ENCODE measurements at places on chromosomes 1 and 21.

DNA sequence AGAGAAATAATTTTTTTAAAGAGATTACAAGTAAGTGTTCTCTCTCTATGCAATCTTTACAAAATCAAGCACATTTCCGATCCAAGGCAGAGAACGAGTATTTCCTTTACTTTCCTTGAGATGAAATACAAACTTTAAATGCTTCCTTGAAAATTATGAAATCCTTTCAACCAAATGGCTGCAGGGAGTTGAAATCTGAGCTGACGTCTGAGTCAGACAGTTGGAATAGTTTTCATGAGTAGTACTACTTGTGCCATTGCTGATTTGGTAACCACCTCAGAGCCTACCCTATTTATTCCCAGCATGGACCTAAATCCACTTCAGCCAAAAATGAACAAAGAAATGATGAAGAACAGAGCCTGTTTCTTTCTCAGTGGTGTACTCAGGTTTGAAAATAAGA is 183.6 kb downstream of the GIPC2 start:
- DNase-seq, result no peak

DNA sequence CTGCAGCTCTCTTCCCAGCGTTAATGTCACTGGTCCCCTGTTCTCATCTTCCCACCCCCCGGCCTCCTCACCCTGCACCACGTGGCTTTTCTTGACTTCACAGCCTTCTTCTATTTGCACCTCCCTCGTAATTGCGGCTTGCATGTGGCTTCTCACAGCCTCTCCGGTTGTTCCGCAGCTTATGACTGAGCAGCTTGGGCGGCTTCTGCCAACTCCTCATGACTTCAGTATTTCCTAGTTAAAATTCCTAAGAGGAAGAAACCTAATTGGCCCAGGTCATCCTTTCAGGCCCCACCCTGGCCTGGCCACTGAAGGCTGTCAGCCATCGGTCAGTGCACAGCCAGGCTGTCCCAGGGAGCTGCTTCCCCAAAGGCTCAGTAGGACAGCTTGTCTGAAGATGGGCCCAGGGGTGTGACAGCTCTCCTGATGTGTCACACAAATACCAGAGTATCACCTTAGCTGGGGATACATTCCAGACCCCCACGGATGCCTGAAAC is 8.6 kb upstream of the RERE start:
- no peak for DNase-seq

GRCh38 chr1:10080523-10080922 is 47.8 kb downstream of the UBE4B start:
- DNase-seq, result no peak

DNA sequence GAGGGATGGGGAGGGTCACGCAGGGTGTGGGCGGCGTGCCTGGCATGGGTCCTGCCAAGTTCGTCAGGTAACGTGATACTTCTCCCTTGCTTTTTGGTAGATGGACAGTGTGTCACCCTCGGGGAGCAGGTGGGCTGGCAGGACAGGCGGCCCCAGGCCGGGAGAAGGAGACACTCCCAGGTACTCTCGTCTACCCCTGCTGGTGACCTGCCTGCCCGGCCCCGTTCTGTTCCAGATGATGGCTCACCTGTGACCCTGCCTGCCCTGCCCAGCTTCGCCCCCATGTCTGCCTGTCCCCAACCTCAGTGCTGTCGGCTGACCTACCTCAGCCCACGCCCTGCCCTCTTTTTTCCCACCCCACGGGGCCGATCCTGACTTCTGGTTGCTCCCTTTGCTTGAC is 144.7 kb downstream of the PCBP3 start:
- DNase-seq, result no peak

DNA sequence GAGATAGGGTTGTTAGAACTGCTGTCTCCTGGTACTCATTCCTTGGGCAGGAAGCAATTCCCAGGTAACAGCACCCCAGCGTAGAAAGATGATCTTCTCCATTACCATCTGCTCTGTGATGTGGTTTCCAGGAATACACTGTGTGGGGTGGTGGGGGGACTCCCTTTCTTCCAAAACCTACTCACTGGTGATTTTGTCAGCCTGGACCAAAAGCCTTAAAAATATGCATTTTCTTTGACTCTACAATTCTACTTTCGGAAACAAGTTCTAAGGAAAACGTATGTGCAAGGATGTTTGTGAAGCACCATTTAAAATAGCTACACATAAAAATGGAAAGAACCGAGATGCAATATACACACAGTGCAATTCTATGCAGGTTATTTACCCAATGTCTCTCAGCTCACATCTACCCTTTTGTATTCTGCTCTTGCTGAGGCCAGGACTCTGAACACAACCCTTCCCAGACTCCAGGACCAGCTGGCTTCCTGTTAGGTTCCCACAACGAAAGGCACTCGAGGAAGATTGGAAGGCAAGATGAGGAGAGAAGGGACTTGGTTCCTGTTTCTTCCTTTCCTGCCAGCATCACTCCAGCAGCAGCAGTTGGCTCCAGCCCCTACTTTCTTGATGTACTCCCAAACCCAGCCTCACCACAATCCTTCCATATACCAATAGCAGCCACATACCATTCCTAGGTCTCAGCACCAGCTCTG is 33.0 kb upstream of the GJB5 start:
- no peak for DNase-seq

DNA sequence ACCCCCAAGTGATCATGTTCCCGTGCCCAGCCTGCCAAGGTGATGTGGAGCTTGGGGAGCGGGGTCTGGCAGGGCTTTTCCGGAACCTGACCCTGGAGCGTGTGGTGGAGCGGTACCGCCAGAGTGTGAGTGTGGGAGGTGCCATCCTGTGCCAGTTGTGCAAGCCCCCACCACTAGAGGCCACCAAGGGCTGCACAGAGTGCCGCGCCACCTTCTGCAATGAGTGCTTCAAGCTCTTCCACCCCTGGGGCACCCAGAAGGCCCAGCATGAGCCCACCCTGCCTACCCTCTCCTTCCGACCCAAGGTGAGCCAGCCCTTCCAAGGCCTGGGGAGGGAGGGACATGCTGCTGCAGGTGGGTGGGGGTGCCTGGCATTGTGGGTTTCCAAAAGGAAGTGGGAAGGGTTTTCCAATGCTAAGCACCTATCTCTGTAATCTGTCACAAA is 2.3 kb downstream of the TRIM46 start:
- no peak for DNase-seq

DNA sequence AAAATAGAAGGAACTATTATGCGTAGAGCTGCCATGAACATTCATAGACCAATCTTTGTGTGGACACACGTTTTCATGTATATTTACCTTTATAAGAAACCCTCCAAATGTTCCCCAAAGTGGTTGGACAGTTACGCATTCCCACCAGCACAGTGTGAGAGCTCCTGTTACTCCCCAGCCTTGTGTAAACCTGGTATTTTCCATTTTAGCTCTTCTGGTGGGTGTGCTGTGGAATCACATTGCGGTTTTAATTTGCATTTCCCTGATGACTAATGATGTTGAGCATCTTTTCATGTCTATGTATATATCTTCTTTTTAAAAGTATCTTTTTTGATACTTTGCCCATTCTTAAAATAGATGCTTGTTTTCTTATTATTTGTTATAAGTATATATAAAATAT is 3.2 kb upstream of the UBASH3A start:
- no peak for DNase-seq

- DNase-seq, result no peak
Measured at GRCh38 chr1:21258331-21259134, 31.7 kb downstream of the ECE1 start.

GRCh38 chr1:14606632-14607031 is 8.1 kb downstream of the KAZN start:
- DNase-seq, result no peak

DNA sequence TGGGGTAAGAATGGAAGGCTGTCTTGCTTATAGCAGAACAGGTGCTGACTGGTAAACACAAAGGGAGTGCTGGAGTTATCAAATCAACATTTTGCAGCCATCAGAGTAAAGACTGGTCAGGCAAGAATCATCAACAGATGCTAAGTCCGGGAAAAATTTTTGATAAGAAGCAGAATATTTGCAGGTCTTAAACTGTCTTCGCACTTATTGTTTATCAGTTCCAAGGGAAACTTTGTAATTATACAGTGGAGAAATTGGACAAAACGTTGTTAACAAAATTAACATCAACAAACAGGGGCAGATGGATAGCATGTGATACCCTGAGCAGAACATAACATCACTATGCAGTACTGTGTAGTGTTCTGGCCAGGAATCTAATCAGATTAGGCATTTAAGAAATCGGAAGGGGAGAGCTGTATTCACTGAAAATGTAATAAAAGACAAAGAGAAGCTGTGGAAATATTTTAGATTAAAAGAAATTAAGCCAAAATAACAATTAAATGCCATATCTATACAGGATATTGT is 127.1 kb downstream of the DAB1 start:
- no peak for DNase-seq

DNA sequence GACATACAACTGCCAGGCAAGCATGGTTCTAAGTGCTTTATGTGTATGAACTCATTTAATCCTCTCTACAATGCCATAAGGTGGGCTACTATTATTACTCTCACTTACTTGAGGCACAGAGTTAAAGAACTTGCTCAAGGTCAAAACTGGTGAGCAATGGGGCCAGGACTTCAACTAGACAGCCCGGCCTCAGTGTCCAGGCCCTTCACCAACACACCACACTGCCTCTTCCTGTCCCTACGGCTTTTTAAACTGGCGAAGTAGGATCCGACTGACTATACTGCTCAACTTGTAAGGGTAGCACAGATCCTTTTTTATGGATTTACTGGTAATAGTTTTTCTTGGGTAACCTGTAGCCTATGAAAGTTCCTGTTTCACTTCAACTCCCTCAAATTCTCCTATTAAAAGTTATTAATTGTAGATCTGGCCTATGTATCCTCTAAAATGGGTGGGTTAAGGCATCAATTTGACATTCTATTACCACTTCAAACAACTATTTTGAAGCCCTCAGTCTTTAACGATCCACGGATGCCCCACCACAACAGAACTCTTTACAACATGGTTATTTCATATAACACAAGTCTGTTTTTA is 4.3 kb downstream of the ERRFI1 start:
- DNase-seq, result no peak

DNA sequence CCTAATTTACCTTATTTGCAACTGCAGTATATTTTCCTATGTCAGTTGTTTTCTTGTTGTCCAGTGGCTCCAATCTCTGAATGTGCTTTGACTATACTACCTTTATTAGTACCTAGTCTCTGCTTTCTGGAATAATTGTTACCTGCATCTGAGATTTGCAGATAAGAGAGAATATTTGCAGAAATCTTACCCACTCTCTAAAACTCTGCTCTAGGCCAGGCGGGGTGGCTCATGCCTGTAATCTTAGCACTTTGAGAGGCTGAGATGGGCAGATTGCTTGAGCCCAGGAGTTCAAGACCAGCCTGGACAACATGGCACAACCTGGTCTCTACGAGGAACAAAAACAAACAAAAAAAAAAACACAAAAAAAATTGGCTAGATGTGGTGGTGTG is 2.0 kb upstream of the SYDE2 start:
- no peak for DNase-seq

DNA sequence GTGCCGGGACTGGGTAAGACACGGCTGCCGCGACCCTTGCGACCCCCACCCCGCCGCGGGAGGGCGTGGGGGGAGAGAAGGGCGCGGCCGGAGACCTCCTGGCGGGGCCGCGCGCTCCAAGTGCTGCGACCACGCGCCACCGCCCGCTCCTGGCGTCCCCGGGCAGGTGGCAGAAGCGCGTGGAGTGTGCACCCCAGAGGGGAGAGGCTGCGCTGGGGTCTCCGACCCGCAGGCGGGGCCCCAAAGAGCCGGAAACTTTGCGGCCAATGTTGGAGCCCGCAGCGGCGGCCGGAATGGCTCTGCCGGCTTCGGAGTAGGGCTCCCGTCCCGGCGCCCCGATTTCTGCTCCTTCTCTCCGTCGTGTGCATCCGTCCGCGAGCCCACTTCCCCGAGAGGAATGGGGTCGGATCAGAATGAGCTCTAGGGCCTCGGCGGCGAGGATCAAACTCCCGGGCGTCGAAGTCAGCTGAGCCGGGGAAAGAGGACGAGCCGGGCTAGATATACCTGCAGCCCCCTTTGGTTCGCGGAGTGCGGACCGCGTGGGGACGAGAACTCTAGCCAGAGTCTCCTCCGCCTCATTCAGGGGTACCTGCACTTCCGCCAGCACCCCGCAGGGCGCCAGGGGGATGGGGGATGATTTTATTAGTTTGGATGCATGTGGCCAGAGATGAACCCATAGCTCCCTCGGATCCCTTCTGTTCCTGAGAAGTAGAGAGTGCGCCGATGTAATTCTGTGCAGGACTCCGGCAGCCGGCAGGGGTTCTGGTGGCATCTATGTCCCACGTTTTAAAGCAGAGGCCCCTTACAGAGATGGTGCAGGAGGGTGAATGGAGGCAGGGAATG is 751 bp downstream of the STUM start:
- DNase-seq, result no peak

GRCh38 chr1:104874044-104874443 is 1124.3 kb downstream of the AMY1C start:
- DNase-seq, result no peak

DNA sequence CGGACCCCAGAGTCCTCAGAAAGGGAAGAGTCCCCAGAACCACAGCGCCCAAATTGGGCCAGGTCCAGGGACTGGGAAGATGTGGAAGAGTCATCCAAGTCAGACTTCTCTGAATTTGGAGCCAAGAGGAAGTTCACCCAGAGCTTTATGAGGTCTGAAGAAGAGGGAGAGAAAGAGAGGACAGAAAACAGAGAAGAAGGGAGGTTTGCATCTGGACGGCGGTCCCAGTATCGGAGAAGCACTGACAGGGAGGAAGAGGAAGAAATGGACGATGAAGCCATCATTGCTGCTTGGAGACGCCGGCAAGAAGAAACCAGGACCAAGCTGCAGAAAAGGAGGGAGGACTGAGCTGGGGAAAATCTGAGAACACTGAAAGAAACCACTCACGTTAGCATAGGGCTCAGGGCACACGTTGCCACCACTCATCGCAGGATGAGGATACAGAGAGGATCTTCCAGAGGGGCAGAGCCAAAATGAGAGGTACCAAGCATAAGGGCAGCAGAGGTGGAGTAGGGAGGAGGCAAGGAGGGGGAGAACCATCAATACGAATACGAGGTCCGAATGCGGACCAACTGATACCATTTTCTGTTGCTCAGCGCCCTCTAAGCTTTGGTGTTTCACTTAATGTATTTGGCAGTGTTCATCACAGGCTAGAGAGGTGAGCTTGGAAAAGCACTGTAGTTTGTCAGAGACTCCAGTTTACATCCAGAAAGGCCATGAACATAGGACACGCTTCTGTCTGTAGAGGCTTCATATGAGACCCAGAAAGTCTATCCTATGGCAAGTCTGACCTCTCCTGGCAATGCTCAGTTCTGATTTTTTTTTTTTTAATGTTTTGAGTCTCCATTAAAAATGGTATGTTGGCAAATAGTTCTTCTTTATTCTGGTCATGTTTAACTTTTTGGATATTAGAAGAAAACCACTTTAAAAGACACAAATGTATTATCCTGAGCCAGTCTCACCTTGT is 34.7 kb downstream of the STYXL2 start:
- DNase-seq, result no peak

GRCh38 chr21:27840262-27840661 is 873.4 kb upstream of the ADAMTS5 start:
- DNase-seq, result no peak

- DNase-seq, result no peak
Measured at GRCh38 chr1:157966031-157966537, 27.4 kb upstream of the KIRREL1 start.

- no peak for DNase-seq
Measured at GRCh38 chr21:43370888-43371570, 55.9 kb downstream of the SIK1 start.
